Stimulated activated naive CD8-positive, alpha-beta T cell treated with anti-CD3 and anti-CD28 coated beads, Interleukin-15, Interleukin-2, amounts not matched to agents 100 U/mL and 50 U/mL, for 24 hours (primary cell): ENCODE measurements at places on chromosomes 13 and 19.
A peak's percentile ranks its signal among the peaks of the same experiment; 100 is the strongest.

GRCh38 chr13:19345916-19346422 is 164.3 kb upstream of the TUBA3C start:
- DNase-seq: no peak

DNA sequence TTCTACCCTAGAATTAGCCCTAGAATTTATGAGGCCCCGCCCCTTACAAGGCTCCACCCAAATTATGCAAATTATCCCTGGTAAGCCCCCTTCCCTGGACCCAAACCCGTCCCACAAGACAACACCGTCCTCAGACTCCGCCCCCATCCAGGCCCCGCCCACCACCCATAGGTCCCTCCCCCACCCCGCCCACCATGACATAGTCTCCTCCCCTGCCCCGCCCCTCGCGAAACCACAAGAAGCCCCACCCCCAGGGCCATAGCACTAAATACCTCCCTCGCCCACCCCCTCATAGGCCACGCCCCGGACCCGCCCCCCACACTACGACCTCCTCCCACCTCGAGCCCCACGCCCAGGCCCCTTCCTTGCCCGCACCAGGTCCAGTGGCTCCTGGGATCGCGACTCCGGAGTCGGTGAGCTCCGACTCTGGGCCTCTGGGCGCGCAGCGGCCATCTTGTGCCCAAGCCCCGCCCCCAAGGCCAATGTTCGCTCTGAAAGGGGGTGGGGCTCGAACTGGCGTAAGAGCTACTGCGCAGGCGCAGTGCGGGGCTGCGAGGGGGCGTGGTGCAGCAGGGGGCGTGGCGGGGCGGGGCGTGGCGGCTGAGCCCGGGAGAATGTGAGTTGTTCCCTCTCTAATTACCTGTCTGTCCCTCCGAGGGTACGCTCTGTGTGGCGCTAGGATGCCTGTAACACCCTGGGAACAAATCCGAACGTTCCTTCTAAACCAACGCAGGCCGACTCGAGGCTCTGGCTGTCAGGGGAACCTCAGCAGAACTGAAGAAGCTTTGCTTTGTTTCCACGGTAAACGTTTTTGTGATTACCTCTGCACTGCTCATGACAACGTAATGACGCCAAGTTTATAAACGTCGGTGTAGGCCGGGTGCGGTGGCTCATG is at the start of gene ZNF784:
Gene ZNF784 (minus strand): TSS at position 458 of the 895 bp plus-strand sequence. CDS start 5 bp downstream, at position 453.
- DNase-seq: peak; percentile 97

GRCh38 chr19:3518255-3518654 is 12.1 kb downstream of the FZR1 start:
- DNase-seq: no peak

- no peak for DNase-seq
Observed at GRCh38 chr19:1010586-1011510, 10.1 kb downstream of the TMEM259 start.

GRCh38 chr13:105974380-105974779 is 561.1 kb downstream of the EFNB2 start:
- no peak for DNase-seq

DNA sequence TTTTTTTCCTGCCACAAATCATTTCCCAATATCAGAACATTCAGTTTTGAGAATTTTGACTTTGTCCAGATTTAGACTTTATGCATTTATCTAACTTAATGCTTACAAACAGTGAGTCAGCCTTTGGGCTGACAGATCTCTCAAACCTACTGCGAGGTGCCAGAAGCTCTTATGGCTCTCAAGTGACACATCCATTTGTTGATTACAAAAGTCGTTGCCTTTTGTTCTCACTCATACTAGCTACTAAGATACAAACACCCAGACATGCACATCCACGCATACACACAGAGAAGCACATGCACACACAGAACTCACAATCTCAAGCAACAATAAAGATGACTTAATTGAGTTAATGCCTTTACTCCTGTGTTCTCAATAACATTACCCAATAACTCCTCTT is 1147.5 kb downstream of the DIAPH3 start:
- no peak for DNase-seq

- no peak for DNase-seq
Observed at GRCh38 chr13:103437651-103438050, 371.4 kb upstream of the SLC10A2 start.

DNA sequence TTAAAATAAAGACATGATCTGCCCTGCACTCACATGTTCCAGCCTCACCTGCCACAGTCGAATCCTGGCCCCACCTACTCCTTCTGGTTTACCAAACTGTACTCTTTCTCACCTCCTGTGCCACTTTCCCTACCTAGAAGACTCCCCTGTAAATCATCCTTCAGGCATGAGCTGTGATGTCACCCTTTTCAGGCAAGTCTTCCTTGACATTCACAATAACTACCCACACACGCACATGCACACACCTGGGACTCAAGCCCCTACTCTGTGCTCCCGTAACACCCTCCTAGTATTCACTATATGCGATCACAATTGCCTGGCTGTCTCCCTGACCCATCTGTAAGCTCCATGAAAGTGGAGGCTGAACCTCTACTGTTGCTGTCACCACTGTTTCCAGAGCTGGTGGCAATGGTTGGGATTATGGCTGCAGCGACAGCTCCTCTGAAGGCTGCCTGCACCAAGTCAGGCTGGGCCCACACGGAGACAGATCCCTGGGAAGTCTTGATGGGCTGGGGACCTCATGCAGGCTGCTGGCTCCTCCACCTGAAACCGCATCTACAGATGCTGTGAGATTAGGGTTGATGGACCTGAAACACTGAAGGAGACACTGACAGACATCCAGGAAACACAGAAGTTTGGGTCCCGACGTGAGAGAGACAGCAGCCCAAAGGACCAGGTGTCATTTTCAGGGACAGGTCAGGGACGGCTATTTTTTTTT is 611.1 kb downstream of the UQCRFS1 start:
- DNase-seq: no peak

- no peak for DNase-seq
Observed at GRCh38 chr13:42258747-42259146, 13.2 kb upstream of the AKAP11 start.

- no peak for DNase-seq
Observed at GRCh38 chr19:48516536-48516935, 4.9 kb upstream of the LMTK3 start.

DNA sequence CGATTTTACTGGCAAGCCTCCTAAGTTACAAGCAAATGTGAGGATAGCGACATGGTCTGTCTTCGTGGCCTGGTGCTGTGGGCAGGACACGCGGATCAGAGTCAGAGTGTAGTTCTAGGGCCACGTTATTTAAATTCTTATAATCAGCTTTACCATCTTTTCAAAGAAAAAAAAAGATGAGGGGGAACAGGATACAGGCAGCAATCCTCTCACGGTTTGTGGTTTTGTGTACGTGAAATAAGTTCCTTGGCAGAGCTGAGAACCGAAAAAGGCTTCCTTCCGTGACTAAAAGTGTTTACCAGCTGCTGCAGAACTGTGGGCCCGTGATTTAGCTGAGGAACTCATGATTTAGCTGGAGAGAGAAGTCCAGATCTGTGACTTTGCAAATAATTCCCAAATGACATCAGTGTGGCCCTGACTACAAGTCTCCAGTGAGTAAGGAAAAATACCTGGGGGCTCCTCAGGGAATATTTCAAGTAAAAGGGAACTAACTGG is 27.2 kb downstream of the RCBTB2 start:
- peak; percentile 34 for DNase-seq

DNA sequence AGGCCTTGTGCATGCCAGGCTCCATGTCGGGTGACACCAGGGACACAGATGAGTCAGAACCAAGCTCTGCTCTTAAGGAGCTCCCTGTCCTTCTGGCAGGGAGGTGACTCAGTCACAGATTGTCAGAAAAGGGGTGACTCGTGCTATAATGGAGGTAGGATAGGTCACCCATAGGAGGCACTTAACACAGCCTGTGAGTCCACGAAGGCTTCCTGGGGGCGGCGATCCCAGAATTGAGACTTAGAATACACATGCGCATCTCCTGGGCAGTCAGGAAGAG is 19.6 kb downstream of the FUZ start:
- DNase-seq: peak; percentile 26

DNA sequence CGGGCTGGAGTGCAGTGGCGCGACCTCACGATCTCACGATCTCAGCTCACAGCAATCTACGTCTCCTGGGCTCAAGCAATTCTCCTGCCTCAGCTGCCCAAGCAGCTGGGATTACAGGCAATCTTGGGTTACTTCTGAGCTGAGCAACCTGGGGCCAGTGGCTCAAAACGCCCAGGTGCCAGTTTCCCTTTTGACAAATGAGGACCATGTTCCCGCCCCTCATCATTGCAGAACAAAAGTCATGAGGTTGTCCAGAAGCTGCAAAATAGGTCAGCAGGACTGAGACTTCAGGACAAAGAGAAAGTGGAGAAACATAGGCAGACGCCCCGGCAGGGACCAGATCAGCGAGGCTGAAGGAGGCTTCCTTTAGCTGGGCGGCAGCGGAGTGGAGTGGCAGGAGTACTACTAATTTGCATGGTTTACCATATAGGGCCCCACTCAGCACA is 3.3 kb upstream of the ADGRE5 start:
- DNase-seq: no peak

DNA sequence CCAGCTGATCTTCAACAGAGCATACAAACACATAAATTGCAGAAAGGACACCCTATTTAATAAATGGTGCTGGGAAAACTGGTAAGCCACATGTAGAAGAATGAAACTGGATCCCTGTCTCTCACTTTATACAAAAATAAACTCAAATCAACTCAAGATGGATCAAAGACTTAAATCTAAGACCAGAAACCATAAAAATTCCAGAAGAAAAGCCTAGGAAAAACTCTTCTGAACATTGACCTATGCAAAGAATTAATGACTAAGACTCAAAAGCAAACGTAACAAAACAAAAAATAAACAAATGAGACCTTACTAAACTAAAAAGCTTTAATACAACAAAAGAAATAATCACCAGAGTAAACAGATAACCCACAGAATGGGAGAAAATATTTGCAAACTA is 74.5 kb upstream of the ABCC4 start:
- no peak for DNase-seq

- no peak for DNase-seq
Observed at GRCh38 chr13:77544355-77544754, 8.8 kb downstream of the SCEL start.

DNA sequence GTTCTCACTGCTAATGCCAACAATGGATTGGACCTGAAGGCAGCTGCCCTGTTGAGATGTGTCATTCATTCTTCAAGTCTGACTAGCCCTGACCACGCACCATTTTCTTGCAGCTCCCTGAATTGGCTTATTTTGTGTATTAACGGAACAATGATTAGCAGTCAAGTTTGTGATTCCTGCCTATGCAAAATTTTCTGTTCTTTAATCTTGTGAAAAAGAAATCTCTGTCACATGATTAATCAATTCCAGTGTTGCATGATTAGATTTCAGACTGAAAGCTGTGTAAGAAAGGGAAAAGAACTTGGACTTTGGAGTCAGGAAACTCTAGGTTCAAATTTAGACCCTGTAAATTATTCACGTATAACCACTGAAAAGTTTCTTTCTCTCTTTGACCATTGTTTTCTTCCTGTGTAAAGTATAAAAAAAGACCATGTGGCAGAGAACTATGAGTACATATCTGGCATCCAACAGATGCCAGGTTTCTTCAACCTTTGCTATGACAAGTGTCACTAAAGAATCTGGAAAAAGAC is 64.5 kb upstream of the SLC10A2 start:
- no peak for DNase-seq

DNA sequence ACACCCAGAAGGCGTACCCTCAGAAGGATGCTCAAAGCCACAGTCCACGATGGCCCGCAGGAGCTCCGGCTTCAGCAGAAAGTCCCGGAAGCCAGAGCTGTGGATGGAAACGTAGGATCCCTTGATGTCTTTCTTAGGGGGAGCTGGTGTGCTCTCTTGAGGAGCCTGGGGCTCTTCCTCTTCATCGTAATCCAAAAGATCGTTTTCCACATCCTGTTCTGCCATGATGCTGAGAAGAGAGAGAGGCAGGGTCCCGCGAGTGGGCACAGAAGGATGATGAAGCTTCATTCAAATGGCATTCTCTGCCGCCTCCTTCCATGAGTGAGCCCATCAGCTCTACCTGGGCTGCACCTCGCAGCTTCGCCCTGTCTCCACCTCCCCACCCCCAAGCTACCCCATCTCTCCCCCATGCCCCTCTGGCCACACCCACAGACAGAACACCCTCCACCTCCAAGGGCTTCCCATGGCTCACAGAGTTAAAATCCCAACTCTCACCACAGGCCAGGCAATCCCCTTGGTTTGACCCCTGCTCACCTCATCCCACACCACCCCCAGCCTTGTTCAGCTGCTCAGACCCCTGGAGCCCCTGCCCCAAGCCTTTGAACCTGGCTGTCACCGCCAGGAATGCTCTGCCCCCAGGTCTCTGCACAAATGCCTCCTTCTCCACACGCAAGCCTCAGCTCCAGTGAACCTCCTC is 6.0 kb downstream of the DDX39A start:
- DNase-seq: no peak

DNA sequence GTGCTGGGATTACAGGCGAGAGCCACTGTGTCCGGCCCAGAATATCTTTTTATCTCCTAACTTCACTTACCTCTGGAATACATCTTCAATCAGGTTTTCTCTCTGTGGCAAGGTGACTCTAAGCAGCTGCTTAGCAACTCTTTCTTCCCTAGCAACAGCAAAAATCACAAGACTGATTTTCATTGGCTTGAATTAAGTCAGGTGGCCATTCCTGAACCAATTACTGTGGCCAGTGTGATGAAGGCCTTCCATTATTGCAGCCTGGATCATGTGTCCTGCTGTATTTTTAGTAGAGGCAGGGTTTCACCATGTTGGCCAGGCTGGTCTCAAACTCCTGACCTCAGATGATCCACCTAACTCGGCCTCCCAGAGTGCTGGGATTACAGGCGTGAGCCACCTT is 9.0 kb upstream of the LTBP4 start:
- DNase-seq: no peak

DNA sequence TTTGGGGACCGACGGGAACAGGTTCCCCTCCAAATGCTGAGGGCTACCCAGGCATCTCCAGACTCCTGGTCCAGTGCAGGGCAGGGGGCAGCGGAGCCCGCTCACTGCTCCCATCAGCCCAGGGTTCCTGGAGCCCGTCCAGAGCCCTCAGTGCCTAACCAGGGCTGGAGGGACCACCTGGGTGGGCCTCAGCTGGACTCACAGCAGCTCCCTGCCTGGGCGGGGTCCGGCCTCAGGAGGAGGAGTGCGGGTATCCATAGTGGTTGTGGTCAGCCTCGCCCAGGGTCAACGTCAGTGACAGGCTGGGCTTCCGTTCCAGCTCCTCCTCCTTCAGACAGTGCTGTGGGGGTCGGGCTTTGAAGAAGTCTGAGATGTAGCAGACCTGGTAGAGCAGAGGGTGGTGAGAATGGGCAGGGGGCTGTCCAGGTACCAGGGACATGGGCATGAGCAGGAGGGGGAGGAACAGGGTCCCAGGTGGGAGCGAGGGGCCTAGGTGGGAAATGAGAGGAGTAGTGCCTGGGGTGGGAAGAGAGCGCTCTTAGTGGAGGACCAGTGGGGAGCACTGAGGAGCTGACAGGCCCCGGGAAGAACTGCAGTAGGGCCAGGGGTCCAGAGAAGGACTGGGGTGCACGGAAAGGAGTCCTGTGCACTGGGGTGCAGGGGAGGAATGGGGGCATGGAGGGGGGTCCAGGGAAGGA is 9.9 kb downstream of the PLPP2 start:
- no peak for DNase-seq

DNA sequence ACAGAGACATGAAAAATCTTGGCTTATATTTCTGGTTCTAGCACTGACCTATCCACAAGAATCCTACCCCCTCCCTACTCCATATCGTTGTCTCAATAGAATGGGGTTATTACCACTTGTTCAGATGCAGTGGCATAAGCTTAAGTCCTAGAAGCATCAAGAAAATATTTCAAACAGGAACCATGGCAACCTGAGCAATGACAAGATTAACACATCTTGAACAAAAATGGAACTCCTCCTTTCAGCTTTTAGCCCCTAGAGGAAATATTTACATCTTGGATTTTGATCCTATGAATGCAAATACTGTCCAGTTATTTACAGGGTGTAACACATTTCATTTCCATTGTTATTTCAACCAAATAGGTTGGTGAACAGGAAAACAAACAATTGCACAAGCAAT is 46.1 kb upstream of the TSC22D1 start:
- DNase-seq: no peak
